ENCODE measurements at places on chromosomes 11 and 22.

DNA sequence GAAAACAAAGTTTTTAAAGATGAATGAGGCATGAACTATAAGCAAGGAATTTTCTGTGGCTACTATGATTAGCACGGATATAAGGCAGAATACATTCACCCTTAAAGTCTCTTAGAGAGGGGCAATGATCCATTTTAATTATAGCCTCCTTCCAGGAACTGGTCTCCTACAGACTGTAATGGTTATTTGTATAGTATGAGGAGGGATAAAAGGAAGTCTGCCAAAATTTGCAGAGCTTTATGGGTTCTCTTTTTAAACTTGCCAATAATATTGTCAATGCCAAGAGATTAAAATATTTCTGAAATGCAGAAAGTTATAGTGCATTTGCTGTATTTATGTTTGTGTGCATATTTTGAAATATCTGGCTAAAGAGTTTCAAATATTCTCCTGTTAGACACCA lies 271.4 kb upstream of the LUZP2 start:
- DNase-seq: no peak

DNA sequence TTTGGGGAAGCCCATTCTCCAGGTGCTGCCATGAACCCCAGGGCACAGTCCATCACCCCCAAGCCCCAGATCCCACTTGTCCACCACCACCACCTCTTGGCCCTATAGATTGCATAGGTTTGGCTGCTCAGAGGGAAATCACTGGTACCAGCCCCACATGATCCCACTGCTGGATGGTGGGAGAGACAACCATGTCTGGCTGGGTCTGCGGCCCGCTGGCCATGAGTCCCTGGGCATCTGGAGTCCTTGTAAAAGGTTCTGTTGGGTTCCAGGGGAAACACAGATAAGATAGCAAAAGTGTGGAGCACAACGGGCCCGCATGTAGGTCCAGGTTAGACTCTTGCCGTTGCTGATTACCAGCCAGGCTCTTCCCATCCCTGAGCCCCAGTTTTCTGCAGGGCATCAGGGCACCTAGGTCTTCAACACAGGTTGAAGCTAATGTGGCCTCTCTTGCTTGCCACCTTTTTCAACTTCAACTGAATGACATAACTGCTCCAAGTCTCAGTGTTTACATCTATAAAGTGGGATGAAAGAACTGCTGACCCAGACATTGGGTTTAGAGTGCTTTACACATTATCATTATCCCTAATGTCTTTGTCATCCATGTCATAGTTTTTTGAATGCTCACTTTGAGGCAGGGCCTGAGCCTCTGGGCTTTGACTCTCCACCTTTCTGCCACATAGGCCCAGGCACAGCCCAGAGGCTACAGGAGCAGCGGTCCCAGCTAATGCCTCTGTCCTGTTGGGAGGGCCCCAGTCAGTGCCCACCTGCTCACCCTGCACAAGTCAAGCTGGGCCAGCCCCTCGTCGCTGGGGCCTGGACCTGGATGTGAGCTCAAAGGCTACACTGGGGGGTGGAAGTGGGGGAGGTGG lies 1.0 kb upstream of the TANGO2 start:
- no peak for DNase-seq

DNA sequence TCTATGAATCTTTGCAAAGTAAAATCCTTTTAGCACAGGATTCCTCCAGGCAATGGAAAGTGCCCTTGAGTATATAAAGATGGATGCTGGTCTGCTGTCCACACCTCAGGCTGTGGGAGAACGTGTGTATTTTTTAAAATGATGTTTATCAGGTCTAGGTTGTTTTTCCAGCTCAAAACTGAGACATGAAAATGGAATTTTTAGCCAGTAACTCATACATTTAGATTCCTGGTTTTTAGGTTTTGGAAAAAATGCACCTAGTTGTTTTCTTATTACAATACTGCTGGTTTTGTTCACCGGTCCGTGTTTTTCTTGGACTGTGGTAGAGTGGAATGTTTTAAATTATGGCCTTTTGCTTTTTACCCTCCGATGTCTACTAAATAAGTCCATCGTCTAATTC lies 554.7 kb downstream of the SOX6 start:
- no peak for DNase-seq

- DNase-seq: peak; percentile 96
Observed at GRCh38 chr11:58578136-58578634, 678 bp upstream of the ZFP91 start.

GRCh38 chr11:7050191-7050590 lies 29.9 kb downstream of the NLRP14 start:
- no peak for DNase-seq

DNA sequence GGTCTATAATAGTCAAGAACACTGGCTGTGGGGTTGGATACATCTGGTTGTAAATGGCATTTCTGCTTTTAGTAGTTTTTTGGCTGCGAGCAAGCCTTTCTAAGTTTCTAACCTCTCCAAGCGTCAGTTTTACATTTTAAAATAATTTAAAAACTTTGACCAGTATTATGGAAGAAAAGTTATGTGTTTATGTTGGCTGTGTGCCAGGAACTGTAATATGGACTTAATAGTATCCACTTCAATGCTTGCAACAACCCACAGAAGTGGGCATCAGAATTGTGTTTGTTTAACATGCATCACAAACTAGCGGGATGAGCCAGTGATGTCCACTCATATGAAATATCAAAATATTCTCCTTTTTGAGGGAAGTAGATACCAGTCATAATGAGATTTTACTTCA lies 844.2 kb downstream of the JRKL start:
- DNase-seq: no peak

DNA sequence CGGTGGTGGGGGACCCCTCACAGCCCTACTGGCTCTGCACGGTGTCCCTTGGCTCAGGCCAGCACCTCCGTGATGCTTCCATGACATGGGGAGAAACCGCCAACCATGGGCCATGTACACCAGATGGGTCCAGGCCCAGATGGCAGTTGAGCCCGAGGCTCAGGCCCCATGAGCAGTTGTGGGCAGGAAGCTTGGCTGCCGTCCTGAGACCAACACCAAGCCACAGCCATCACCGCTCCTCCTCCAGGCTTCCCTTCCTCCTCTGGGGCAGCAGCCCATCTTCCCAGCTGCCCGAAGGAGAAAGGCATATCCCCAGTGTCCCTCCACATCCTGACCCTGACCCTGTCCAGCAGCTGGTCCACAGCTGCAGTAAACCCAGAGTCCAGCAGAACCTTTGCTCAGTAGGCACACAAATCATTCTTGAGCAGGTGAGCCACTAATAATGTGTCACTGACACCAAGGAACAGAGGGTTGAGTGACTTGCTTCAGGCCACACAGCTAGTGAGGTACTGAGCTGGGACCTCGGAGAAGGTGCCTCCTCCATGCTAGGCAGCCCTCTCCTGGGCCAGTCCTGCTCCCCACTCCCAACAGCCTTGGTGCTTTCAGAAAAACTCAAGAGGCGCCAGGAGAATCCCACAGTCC lies 204.9 kb downstream of the CTTN start:
- DNase-seq: no peak

- DNase-seq: no peak
Observed at GRCh38 chr11:62132689-62133293, 9.0 kb downstream of the INCENP start.

DNA sequence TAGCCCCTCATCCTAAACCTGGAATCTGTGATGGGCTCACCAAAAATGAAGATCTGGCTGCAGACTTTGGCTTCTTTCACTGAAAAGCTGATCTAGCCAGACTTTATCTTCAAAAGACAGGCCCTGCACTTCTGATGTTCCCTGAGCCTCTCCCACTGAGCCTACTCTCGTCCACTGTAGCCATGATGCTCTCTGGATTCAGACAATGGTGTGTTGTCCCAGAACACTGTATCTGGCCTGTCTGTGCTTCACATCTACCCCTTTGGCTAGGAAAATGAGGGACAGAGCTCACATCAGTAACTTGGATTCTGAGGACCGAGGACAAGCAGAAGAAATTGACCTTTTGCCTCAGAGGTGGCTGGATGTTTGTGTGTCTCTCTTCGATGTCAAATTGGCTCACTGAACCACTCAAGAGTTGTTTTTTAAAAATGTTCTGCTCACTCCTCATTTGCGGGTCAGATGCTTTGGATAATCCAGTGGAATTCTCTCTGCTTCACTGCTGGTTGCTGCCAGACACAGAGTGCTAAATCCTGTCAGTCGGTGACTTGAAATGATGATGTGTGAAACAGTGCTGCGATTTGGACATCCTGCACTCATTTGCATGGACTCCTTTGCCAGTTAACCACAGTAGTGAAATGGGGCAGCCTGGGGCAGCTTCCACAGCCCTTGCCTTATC lies 67.5 kb downstream of the ARFGAP2 start:
- DNase-seq: no peak

DNA sequence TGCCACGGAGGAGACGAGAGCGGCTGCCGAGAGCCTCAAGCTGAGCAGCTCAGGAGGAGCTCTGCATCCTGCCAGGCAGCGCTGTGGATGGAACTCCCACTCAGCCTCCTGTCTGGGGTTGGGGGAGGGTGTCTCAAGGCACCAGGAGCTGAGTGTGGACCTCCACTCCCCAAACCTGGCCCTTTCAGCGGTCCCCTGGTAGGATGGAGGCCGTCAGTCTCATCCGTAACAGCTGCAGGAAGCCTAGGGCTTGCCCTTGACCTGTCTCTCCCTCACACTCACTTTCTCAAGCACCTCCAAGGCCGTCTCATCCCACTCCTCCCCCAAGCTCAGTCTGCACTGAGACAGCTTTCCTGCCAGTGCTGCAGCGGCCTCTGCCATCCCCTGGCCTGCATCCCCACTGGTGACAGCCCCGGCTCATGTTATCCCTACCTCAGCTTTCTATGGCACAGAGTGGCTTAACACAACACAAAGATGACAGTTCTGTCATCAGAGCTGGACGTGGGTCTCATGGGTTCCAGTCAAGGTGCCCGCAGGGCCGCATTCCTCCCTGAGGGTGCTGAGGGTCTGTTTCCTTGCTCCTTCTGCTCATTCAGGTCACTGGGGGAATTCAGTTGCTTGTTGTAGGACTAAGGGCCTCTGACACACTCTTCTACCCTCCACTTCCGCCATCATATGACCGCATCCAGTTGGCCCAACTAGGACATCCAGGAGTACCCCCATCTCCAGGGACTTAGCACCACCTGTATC lies 341.9 kb upstream of the B3GAT1 start:
- DNase-seq: no peak

- DNase-seq: no peak
Observed at GRCh38 chr11:88117281-88117858, 57.9 kb downstream of the RAB38 start.

GRCh38 chr22:17121233-17122195 lies at the start of gene TMEM121B:
TSS of gene TMEM121B (minus strand) at chr22:17121360. CDS start at chr22:17121127, 233 bp downstream.
- peak; percentile 63 for DNase-seq

DNA sequence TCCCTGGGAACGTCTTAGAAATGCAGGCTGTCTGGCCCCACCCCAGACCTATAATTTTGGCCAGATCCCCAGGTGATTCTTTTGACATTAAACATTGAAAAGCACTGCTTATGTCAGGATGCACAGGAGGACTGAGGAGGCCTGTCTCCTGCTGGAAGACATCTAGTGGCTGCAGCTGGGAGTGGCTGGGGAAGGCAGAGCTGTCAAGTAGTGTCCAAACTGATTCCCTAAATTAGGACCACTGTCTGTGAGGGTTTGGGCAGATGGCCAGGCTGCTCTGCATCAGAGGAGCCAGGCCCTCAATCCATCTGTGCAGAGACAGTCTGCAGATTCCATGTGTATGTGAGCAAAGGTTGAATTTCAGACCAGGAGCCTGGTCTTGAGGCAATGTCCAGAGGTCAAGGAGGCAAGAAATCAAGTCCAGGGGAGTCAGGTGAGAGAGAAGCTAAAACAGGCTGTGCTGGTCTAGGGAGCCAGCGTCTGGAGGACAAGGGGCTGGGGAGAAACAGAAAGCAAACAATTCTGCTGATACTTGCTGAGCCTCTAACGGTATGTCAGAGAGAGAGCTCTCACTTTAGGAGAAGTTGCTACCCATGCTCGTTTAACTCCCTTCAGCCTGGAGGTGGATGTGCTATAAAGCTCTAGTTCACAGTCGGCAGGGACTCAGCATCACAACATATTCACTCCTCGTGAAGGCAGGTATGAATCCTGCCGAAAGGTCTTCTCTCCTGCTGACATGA lies 15.3 kb upstream of the SYTL2 start:
- no peak for DNase-seq

GRCh38 chr11:207863-208180 lies 314 bp downstream of the RIC8A start:
- DNase-seq: no peak

- no peak for DNase-seq
Observed at GRCh38 chr11:1927026-1927847, 7.7 kb downstream of the TNNT3 start.

GRCh38 chr11:45725121-45725520 lies 59.7 kb upstream of the CHST1 start:
- no peak for DNase-seq

DNA sequence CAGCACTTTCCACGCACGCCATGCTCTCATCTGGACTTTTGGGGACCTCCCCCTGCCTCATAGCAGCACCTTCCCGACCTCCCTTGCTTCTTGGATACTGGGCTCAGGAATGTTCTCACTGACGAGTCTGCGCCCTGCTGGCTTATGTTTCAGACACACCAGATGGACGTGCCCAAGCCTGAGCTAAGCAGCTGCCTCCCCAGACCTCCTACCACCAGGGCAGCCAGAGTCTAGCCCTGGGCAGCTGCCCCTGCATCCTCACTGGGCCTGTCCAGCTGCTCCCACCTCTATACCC lies 13.2 kb upstream of the RGL4 start:
- DNase-seq: no peak

DNA sequence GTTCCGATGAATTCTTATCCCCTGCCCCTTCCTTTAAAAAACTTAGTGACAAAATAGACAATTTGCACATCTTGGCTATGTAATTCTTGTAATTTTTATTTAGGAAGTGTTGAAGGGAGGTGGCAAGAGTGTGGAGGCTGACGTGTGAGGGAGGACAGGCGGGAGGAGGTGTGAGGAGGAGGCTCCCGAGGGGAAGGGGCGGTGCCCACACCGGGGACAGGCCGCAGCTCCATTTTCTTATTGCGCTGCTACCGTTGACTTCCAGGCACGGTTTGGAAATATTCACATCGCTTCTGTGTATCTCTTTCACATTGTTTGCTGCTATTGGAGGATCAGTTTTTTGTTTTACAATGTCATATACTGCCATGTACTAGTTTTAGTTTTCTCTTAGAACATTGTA lies 12.0 kb downstream of the CCND1 start:
- DNase-seq: no peak

- DNase-seq: no peak
Observed at GRCh38 chr11:11382858-11383532, 29.9 kb upstream of the CSNK2A3 start.

GRCh38 chr11:124238512-124238911 lies 2.4 kb upstream of the OR8G1 start:
- DNase-seq: no peak

- no peak for DNase-seq
Observed at GRCh38 chr22:23243006-23243573, 62.8 kb downstream of the BCR start.

DNA sequence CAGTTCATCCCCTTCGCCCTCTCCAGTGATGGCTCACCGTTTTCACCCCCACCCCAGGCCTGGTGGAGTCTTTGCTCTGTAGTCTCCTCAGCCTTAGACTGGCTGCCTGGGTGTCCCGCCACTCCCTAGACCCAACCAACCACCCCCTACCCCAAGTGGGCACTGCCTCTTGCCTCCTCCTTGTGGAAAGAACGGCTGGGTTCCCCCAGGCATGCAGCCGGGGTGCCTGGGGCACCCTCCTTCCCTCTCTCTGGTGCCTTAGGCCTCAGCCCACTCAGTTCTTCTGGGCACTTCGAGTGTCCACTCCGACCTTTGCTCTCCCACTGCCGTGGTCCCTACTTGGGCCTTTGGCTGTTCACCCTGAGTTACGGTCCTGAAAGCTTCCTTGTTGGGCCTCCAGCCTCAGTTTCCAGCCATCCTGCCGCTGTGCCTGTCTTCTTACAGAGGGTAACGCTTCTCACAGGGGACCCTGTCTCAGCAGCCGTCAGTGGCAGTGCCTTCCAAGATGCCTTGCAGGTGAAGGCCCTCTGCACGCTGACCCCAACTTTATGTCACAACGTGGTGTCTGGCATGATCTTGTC lies 3.1 kb downstream of the GRIK4 start:
- no peak for DNase-seq

Measured in NCI-H2081 treated with DMSO at 0.1 percent for 48 hours (cell line).